ENCODE measurements at places on chromosomes 6 and 20.

DNA sequence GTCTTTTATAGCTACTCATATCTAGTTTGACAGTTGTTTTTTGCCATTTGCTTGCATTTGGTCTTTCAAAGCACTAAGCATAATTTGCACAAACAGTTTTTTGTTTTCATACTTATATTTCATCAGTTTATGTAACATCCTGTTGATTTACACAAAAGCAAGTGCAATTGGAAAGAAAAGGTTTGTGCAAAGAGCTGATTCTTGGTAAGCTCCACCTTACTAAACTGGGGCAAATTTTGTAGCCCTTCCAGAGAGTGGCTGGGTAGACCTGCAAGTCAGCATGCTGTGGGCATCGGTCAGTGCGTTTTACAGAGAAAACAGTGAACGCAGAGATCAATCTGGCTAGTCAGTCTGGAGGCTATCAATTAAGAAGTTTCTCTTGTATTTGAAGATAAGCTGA, 34.5 kb downstream of the TXLNB start:
- no peak for DNase-seq

DNA sequence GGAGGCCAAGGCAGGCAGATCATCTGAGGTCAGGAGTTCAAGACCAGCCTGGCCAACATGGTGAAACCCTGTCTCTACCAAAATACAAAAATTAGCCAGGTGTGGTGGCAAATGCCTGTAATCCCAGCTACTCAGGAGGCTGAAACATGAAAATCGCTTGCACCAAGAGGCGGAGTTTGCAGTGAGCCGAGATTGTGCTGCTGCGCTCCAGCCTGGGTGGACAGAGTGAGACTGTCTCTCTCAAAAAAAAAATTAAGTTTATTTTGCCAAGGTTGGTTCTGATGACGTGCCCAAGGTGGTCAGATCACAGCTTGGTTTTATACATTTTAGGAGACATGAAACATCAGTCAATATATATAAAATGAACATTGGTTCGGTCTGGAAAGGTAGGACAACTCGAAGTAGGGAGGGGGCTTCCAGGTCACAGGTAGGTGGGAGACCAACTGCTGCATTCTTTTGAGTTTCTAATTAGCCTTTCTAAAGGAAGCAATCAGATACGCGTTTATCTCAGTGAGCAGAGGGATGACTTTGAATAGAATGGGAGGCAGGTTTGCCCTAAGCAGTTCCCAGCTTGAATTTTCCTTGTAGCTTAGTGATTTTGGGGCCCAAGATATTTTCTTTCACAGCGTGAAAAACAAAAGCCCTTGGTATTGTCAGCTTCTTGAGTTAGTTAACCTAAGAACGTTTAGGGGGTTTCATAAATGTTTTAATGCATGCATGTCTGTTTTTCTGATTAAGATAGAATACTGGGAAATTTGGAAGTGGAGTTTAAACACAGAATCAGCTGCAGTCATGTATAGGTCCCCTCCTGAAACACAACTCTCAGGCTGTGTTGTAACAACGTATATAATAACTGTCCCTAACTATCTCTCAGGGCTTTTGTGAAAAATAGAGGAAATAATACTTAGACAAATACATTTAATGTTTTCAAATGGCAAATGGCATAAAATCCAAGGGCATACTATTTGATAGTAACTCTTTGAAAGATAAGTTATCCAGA, 16.7 kb downstream of the ACOT13 start:
- DNase-seq = no peak

DNA sequence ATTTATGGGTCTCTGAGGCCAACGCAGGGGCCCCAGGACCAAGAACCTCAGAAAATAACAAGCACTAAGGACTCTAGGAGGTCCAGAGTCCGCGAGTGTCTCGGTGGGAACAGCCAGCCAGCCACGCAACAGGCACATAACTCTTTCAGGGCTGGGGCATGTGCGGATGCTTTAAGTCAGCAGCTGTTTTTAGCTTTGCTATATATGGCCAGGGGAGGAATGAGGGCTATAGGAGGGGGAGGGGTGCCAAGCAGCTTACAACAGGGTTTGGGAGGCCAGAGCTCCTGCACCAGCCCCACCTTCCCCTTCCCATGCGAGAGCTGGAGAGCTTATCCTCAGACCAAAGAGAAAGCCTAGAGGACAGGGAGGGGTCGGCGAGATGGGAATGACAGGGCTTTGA, 6.2 kb downstream of the JPH2 start:
- DNase-seq = no peak

DNA sequence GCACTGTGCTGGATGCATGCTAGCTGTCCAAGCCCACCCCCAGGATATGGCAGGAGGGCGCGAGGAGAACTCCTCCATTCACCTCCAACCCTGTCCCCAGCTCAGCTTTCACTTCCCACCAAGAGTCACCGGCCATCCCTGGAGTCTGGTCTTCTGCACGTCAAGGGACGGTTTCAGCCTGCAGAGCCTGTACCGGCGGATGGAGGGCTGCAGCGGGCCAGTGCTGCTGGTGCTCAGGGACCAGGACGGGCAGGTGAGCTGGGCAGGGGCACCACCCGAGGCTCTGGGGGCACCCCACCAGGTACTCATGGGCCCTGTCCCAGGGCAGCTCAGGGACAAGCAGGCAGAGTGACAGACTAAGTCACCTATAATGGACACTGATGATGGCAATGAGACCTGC, 3.0 kb downstream of the TLDC2 start:
- no peak for DNase-seq

DNA sequence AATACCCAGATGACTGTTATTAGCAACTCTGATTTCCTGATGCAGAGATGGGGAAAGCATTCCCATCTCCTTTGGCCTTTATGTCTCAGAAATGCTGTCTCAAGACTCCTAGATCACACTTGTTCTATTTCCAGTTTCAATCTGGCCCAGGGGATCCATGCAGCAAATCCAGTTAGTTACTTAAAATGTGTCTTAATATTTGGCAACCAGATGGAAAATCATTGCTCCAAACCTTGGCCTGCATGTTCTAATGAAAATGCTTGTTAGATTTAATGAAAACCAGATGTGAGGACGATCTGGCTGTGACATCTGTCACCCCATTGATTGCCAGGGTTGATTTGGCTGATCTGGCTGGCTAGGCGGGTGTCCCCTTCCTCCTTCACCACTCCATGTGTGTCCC, 125.2 kb downstream of the TSHZ2 start:
- no peak for DNase-seq

GRCh38 chr6:157759028-157759427, 64.0 kb upstream of the SNX9 start:
- no peak for DNase-seq

DNA sequence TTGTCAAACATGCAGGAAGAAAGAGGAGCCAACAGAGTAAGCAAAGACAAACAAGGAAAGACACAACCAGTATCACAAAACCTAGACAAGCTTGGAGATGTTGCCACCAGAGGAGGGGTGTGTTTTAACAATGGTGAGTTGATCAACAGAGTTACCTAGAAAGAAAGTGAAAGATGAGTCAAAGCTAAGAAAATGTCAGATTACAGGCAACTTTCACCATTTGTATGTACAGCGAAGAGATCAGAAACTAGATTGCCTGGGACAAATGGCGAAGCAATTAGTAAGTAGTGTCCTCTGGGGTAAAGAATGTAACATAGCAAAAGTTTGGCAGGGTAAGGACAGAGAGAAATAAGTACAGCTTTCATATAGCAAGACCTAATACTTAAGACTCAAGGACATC, 51.6 kb upstream of the POU3F2 start:
- DNase-seq = no peak

- DNase-seq = no peak
These were observed 612.5 kb upstream of the HS3ST5 start for GRCh38 chr6:114955363-114955762.

GRCh38 chr6:84606860-84607259, 157.5 kb downstream of the TBX18 start:
- DNase-seq = no peak

GRCh38 chr6:132907231-132907630, 92.9 kb downstream of the RPS12 start:
- DNase-seq = no peak

DNA sequence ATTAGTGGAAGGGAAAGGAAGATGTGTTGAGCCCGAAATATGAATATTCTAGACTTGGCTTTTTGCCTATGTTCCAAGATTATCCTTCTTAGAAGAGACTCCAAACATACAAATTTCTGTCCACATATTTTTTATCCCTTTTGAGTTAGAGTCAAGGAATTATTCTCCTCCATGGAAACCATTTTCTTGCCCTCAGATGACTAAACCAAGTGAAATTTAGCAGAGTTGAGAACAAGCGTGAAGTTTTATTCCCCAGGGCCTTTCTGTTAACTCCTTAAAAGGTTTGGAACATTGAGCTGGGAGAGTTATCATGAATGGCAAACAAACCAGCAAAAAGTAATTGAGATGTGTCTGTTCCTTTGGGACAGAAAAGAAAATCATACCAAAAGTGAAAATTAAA, 286.1 kb upstream of the PLCB4 start:
- no peak for DNase-seq

GRCh38 chr6:155290491-155290890, 23.8 kb downstream of the TFB1M start:
- no peak for DNase-seq

- no peak for DNase-seq
These were observed 477.1 kb upstream of the EYS start for GRCh38 chr6:66184091-66184490.

- DNase-seq = no peak
These were observed 223.7 kb downstream of the TAF4 start for GRCh38 chr20:61841966-61842365.

DNA sequence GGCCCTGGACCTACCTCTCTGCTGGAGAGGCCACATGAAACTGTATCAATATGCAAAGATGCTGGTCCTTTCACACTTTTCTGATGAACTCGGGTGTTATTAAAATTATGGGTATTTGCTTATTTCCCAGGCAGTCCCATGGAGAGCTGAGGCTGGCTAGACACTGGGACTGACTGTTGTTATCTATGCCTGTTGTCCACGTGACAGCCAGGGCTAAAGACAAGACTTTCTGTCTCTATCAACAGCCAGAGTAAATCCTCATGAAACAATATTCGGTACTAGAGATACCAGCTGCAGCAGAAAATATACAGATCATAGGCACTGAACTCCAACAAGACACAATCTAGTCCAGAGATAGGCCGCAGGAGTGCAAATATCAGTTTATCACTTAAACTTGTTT, 236.4 kb downstream of the FOXA2 start:
- no peak for DNase-seq

DNA sequence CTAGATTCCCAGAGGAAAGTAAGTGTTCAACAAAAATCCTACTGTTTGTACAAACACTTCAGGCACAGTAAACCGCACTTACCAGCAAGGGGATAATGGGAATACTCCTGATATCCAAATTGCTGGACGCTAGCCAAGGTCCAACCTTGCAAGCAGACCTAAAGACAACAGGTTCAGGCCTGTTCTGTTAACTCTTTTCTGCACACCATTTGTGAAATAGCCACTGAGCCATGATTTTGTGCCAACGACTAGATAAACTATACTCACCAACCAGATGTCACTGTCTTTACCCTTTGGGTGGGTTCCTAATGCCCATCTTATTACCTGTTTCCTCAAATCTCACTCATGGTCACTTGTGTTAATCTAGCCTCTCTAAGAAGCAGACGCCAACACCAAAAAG, 43.5 kb downstream of the GOPC start:
- DNase-seq = no peak

DNA sequence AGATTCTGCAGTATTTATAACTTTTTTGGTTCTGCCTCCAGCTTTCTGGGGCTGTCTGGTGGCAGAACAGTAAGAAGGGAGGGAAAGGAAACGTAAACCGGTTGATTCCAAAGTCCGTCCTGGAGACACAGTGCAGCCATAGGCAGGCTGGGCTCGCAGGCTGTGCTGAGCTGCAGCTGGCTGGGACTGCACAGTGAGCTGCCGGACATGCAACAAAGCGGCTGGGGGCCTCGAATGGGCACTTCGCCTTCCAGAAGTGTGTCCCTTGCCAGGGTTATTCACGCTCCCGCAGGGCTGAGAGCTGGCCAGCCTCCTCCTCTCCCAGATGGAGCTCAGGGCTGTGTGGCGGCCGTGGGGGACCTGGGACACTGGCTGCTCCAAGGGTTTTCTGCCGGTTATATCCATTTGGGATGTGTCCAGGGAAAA, 78.1 kb upstream of the CD93 start:
- DNase-seq = no peak

- DNase-seq = no peak
These were observed 14.4 kb downstream of the MKKS start for GRCh38 chr20:10419550-10420133.

DNA sequence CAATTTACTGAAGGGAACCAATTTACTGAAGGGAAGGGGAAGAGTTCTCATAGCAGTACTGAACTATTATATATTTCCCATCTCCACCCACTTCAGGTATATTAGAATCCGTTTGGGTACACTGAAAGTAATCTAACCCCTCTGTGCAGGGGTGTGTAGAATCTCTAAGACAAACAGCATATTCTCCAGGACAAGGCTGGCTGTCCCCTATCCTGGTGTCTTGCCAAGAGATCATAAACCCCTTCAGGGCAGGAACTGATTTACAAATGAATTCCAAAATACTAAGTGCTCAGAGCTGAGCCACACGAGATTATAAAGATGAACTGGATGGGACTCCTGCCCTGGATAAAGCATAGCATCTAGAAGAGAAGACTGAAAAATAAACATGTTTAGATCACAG, 9.2 kb downstream of the ASF1A start:
- no peak for DNase-seq

- DNase-seq = no peak
These were observed 1.2 kb downstream of the TBX18 start for GRCh38 chr6:84763003-84763885.

DNA sequence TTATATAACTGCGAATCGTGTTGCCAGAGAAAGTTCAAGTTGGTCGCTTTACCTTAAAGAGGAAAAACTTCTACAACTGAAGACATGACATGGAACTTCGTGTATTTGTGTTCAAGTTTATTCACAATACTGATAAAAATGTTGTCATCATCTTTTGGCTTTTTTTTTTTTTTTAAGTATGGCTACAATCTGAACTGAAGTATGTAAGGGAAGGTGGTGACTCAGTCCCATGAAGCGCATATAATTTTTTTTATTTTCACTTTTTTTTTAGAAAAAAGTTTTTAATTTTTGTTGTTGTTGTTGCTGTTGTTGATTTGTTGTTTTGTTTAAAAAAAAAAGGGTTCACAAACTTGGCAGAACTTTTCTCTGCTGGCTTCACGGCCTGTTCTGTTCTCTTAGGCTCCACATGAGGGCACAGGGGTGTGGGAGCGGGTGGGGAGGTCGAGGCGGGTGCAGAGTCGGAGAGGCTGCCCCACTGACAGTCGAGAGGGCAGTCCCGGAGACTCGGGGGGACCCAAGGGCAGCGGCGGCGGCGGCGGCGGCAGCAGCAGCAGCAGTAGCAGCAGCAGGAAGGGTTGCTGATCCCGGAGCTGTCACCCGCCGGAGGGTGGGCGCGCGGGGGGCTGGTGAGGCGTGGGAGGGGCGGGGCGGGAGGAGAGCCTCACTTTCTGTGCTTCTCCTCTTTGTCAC, 17.0 kb downstream of the TFAP2A start:
- no peak for DNase-seq

- DNase-seq = no peak
These were observed 23.0 kb upstream of the FAM8A1 start for GRCh38 chr6:17577059-17577458.

DNA sequence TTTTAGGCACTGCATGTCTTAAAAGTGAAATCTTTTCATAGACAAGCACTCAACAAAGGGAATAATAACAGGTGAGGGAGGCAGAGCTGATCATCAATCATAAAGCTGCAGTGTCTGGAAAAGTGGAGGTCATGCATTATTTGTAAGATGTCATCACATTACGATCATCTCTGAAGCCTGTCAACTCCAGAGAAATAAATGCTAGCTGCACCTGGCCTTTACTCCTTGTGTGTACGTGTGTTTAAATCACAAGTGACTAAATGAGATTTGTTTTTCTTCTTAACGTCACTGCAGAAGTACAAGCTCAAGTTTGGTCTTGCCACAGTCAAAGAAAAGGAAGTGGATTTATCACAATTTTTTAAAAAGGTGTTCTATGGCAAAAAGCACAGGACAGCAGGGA, 275.5 kb upstream of the SGK1 start:
- no peak for DNase-seq

Measured in activated CD8-positive, alpha-beta memory T cell treated with anti-CD3 and anti-CD28 coated beads for 24 hours (primary cell).